ENCODE measurements at places on chromosomes 5 and 9. TPM values are rescaled to one million over a fixed set of nuclear protein-coding genes. Genes with fewer than 3 reads are reported as not detected.
A peak's percentile ranks its signal among the peaks of the same experiment; 100 is the strongest.

- no peak overlapping the region for H3K4me3 ChIP-seq
- no peaks in the 10 kb centered on the region for H3K36me3 ChIP-seq
- peaks cover 38% of the 10 kb centered on the region for H3K4me1 ChIP-seq
- no peak overlapping the region for H3K27ac ChIP-seq
These were observed 154.6 kb upstream of the ZNF608 start for GRCh38 chr5:124901081-124901480.

DNA sequence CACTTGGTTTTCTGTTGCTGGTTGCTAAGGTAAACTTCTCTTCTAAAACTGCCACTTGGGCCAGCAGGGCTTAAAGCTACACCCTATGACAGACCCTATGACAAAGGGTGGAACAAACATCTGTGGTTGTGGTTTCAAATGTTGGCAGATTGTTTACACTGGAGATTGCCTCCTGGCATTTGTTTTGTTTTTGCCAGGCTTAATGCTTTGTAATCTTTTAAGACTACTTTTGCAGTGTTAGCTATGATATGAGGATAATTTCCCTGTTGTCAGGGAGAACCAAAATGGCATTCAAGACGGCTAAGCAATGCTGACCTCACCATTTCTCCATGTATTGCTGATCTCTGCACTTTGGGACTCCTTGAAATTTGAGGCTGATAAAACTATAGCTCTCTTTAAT is 50.3 kb downstream of the MAMDC2 start:
- H3K36me3 ChIP-seq, result no peaks in the 10 kb centered on the region
- H3K4me3 ChIP-seq, result no peak overlapping the region
- DNase-seq, result no peak
- H3K4me1 ChIP-seq, result peaks cover 42% of the 10 kb centered on the region
- H3K27ac ChIP-seq, result peak overlapping the region; percentile 39

DNA sequence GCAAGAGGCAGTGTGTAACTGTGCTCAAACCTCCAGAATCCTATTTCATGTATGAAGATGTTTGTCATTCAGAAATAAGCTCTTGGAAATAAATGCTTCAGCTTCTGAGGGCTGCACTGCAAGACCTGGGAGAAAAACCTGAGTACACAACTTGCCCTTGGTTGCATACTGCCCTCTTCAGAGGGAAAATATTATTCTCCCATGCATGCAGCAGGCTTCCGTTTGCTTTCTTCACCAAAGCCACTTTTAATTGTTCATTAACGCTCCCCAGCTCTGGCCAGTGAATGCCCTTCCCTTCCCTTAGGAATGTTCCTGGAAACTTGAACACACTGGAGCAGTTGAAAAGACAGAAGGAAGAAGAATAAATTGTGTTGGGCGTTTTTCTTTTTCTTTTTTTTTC is 2.5 kb upstream of the WHRN start:
- no peak for DNase-seq
- H3K27me3 ChIP-seq, result peaks cover 33% of the 10 kb centered on the region
- no peaks in the 10 kb centered on the region for H3K36me3 ChIP-seq
- H3K4me3 ChIP-seq, result no peak overlapping the region
- peaks cover 20% of the 10 kb centered on the region for H3K4me1 ChIP-seq
- H3K27ac ChIP-seq, result no peak overlapping the region

DNA sequence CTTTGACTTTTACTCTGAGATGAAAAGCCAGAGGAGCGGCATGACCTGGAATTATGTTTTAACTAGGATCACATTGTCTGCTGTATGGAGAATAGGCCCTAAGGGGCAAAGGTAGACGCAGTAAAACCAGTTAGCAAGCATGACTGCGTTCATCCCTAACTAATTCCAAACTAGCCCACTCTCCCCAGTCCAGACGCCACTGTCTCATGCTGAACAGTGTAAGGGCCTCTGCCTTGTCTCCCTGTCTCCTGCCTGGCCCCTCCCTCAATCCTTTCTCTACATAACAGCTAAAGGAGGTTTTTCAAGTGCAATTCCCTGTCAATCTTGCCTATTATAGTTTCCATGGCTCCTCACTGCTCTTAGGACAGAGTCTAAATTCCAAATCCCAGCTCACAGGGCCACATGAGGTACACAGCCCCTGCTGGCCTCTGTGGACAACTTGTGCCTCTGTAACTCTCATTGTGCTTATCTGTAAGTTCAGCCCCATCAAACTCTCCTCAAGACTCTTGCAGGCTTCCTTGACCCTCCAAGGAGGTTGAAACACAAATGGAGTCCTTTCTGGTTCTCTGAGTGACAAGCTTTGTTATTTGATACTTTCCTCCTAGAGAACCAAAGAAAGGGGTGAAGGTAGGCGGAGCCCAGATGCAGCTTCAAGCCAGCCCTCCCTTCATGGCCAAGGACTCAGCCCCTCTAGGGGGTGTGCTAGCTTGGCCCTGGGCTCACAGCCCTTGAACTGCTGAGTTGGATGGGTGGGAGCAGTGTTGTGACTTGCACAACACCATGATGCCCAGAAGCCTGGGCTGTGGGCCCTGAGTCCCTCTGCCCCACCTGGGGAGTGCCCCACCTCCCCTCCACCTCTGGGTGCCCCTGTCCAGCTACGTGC is 16.0 kb upstream of the SLC22A4 start:
- H3K27me3 ChIP-seq, result peaks cover 6% of the 10 kb centered on the region
- no peak overlapping the region for H3K4me3 ChIP-seq
- H3K27ac ChIP-seq, result no peak overlapping the region
- DNase-seq, result no peak
- no peaks in the 10 kb centered on the region for H3K4me1 ChIP-seq

DNA sequence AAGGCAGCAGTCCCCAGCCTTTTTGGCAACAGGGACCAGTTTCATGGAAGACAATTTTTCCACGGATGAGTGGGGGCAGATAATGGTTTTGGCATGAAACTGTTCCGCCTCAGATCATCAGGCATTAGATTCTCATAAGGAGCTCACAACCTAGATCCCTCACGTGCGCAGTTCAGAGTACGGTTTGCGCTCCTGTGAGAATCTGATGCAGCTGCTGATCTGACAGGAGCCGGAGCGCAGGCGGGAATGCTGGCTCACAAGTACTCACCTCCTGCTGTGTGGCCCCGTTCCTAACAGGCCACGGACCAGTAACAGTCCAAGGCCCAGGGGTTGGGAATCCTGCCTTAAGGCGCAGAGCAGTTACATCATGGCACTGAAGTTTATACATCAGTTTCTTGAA is 3.3 kb upstream of the BRD3 start:
- H3K4me1 ChIP-seq, result peaks cover 9% of the 10 kb centered on the region
- H3K27ac ChIP-seq, result no peak overlapping the region
- no peaks in the 10 kb centered on the region for H3K36me3 ChIP-seq
- no peak for DNase-seq

DNA sequence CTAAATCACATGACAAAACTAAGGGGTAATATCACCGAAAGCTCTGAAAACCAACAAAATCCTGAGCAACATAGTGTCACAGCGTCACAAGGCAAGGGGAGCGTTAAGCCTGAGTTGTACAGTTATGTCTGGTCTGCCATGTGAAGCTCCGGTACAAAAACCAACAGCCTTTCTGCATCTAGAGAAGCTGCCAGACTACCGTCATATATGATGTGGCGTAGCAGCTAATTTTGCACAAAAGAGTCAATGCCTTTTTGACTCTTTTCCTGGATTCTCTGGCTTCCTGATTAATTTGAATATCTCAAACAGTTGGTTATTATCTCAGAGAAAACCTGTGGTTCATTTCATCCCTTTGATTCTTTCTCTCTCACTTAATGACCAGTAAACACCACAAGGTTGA is 16.0 kb upstream of the ATP10B start:
- DNase-seq, result no peak
- H3K36me3 ChIP-seq, result no peaks in the 10 kb centered on the region
- H3K27ac ChIP-seq, result no peak overlapping the region
- peaks cover 4% of the 10 kb centered on the region for H3K27me3 ChIP-seq
- H3K4me1 ChIP-seq, result no peaks in the 10 kb centered on the region

GRCh38 chr9:71814226-71814625 is 45.9 kb upstream of the CEMIP2 start:
- H3K36me3 ChIP-seq, result no peaks in the 10 kb centered on the region
- H3K27me3 ChIP-seq, result no peaks in the 10 kb centered on the region
- no peak overlapping the region for H3K27ac ChIP-seq
- no peak for DNase-seq
- H3K4me1 ChIP-seq, result peaks cover 15% of the 10 kb centered on the region
- no peak overlapping the region for H3K4me3 ChIP-seq

DNA sequence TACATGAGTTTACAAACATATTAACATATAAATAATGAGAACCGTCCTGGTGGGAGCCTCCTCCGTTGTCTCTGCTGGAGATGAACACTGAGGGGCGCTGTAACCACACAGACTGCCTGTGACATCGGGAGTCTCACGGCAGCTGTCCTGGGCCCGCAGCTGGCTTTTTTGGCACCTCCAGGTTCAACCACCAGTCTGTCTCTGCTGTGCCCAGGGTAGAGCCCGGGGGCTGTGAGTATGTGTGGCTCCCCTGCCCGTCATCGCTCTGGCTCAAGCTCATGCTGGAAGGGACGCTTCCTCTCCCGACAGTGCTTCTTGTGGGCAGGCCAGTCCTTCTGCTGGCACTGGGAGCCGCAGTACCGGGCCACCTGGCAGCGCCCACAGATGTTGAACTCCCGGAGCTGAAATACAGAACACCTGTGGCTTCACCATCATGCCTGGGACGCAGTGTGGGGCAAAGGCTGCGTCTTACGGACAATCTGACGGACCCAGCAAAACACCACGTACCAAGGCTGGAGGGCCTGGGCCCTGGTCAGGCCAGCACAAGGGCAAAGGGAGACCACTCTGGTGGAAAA is 3.6 kb upstream of the DPH7 start:
- no peaks in the 10 kb centered on the region for H3K27me3 ChIP-seq
- H3K36me3 ChIP-seq, result peaks cover 5% of the 10 kb centered on the region
- peaks cover 13% of the 10 kb centered on the region for H3K4me1 ChIP-seq
- no peak for DNase-seq
- no peak overlapping the region for H3K27ac ChIP-seq
- no peak overlapping the region for H3K4me3 ChIP-seq

DNA sequence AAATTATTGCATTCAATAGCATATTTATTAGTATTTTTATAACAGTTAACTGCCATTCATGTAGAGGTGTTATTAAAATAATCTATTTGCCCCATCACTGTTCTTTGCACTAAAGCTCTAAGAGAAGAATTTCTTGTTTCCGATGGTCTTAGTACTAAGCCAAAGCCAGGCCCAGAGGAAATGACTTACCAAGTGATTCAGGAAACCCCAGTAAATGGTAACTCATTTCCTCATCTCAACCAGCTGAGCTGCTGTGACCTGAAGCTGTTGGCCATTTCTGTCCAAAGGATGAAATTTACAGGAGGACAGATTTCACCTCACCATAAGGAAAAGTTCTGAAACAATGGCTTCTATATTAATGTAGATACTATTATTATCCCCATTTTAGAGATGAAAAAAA is 117.0 kb downstream of the PIK3R1 start:
- H3K36me3 ChIP-seq, result no peaks in the 10 kb centered on the region
- H3K27ac ChIP-seq, result no peak overlapping the region
- no peak for DNase-seq

GRCh38 chr5:58044166-58044565 is 415.7 kb downstream of the PLK2 start:
- H3K4me3 ChIP-seq, result no peak overlapping the region
- H3K36me3 ChIP-seq, result no peaks in the 10 kb centered on the region
- no peak for DNase-seq
- no peaks in the 10 kb centered on the region for H3K27me3 ChIP-seq

DNA sequence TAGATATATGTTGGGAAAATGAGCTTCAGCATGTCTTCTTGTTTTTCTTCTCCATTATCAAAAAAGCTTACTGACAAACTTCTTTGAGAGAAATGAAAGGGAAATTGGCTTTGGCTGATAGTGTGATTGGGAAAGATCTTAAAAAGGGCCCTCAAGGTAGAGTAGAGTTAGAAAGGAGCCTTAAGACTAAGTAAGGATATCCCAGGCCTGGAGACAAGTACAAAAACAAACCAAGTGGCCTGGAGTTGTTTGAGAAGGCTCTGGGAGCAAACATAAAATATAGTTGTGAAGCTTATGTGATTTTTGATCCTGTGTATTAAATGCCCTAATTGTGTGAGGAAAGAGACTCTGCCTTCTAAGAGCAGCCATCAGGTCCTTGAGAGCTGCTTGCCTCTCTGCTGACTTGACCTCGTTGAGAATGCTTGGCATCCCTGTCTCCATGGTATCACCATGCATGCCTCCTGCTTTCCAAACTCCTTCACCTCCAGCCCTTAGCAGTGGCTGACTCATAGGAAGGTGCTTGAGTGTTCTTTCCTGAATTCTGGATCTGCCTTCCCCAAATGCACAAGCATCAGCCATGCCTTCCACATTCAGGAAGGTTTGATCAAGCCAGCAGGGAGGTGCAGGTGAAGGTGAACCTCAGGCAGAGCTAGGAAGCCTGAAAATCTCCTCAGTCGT is 78.9 kb downstream of the SMARCA2 start:
- peaks cover 31% of the 10 kb centered on the region for H3K36me3 ChIP-seq
- no peaks in the 10 kb centered on the region for H3K27me3 ChIP-seq
- H3K4me1 ChIP-seq, result peaks cover 14% of the 10 kb centered on the region
- no peak overlapping the region for H3K4me3 ChIP-seq

DNA sequence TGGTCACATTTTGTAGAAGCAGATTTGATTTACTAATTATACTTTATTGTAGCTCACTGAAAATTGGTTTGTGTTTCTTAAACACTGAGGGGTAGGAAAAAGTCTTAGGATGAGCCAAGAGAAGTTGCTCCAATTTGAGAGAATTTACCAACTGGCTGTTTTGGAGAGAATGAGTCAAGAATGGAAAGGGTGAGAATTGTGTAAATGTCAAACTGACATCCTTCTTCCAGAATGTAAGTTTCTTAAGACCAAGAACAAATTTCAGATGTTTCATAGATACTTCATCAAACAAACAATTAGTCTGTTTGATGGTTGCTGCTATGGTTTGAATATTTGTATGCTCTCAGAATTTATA is 106.2 kb upstream of the TXNDC8 start:
- H3K27me3 ChIP-seq, result no peaks in the 10 kb centered on the region
- H3K4me3 ChIP-seq, result peak overlapping the region; percentile 20
- H3K27ac ChIP-seq, result peak overlapping the region; percentile 76
- peaks cover 2% of the 10 kb centered on the region for H3K36me3 ChIP-seq
- H3K4me1 ChIP-seq, result peaks cover 26% of the 10 kb centered on the region

DNA sequence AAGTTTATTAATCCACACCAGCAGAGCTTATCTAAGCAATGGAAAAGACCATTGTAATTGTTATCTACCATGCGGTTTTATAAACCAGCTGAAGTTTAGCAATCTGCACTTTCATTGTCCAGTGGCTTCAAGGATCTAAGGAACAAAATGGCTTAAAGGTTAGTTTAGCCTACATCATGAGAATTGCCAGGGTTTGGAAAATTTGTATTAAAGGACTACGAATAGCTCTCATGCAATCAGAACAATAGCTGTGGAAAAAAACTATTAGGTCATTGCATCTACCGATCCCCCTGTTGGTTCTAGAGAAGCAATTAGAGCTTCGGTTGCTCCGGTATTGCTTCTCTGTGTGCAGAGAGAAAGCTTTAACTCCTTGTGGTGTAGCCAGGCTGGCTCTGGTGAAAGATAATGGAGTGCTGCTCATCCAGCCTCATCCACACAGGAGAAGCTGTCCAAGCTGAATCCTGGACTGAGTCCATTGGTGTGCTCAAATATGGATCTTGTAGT is 86.3 kb upstream of the SLC12A2 start:
- no peak for DNase-seq
- H3K4me3 ChIP-seq, result no peak overlapping the region
- H3K36me3 ChIP-seq, result peaks cover 3% of the 10 kb centered on the region
- no peaks in the 10 kb centered on the region for H3K27me3 ChIP-seq
- H3K4me1 ChIP-seq, result peaks cover 10% of the 10 kb centered on the region

MEGF10 gene
- total RNA-seq, result 6.6 TPM

CYLC2 gene
- total RNA-seq, result not detected

JADE2 gene
- 16.8 TPM for total RNA-seq

RNF44 gene
- 24.7 TPM for total RNA-seq

PCDHGC4 gene
- 0.72 TPM for total RNA-seq

FAM81B gene
- not detected for total RNA-seq

ZNF782 gene
- total RNA-seq, result 5.2 TPM
